T follicular helper cell (primary cell): ENCODE measurements at places on chromosomes 6 and 20.

GRCh38 chr6:45696738-45697137 is 318.9 kb downstream of the CLIC5 start:
- DNase-seq = no peak

DNA sequence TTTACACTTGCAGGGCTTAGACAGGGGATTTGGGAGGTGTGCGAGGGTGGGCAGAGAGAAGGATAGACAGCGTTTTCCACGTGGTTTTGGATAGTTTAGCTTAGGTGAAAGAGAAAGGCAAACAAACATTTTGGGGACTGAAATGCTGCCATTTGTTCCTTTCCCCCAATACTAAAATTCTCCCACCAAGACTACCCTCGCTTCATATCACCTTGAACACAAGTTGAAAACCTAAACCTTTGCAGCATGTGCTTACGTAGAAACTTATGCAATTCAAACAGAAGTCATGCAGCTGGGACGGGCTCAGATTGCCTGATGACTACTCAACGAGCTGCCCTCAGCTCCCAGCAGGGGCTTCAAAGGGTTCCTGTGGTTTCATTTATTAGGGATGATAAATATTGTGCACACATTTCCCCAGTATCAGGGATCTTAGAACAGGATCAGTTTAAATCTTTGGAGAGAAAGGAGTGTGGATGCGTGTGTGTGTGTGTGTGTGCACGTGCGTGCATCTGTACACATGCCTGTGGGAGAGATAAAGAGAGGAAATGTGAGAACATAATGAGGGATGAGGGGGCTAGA is 77.3 kb downstream of the SLC22A23 start:
- DNase-seq = no peak

DNA sequence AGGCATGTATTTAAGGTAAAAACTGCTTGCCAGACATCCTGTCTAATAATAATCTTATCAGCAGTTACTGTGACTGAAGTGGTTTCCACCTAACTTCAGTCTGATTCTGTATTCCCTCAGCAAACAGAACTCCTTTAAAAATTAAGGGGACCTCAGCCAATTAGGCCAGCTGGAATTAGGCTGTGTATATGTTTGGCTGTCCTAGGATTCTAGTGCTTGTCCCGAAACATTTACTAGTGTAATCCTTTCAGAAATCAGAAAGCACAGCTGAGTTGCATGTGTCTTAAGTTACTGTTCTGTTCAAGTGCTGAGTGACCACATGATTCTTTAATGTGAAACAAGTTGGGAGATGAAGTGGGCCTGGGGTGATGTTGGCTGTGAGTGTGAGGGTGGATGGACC is 120.9 kb upstream of the SUPT3H start:
- no peak for DNase-seq

GRCh38 chr6:132390017-132390416 is 11.3 kb downstream of the MOXD1 start:
- DNase-seq = no peak

- DNase-seq = no peak
These were observed 50.0 kb downstream of the SCAF8 start for GRCh38 chr6:154783229-154783628.
